GOT3 (cell line): ENCODE measurements at places on chromosomes 4 and X.

- DNase-seq: no peak
Observed at GRCh38 chr4:11301075-11301660, 127.5 kb downstream of the HS3ST1 start.

GRCh38 chr4:101304916-101305315 lies 42.4 kb downstream of the PPP3CA start:
- no peak for DNase-seq

DNA sequence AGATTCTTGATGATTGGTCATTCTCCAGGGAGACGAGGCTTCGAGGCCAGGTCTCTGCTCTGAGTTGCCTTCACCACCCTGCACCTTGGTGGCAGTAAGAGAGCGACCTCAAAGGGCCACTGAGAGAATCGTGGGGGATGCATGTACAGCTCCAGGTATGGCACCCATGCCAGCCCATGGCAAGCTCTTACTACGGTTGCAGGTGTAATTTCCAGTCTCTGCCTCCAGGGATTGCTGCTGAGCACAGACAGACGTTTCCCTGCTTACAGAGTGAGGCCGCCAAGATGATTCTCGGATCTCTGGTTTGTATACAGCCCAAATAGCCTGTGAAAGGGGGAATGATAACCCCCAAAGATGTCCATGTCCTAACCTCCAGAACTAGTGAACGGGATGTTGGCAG lies 16.3 kb upstream of the DRD5 start:
- DNase-seq: no peak

DNA sequence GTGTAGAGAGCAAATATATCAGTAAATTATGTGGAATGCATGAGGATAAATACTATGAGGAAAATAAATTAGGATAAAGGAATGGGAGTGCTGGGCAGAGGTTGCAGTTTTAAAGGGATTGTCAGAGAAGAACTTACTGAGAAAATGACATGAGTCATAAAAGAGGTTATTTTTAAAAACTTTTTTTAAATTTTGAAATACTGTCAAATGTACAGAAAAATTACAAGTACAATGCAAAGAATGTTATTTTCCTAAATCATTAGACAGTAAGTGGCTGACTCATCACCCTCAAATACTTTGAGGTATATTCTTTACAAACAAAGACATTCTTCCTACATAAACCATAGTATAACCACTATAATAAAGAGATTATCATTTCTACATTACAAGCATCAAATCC lies 29.8 kb upstream of the H2AZ1 start:
- DNase-seq: no peak

- DNase-seq: no peak
Observed at GRCh38 chr4:88037447-88037846, 30.0 kb downstream of the PKD2 start.

- no peak for DNase-seq
Observed at GRCh38 chr4:8585186-8585585, 5.0 kb downstream of the GPR78 start.

DNA sequence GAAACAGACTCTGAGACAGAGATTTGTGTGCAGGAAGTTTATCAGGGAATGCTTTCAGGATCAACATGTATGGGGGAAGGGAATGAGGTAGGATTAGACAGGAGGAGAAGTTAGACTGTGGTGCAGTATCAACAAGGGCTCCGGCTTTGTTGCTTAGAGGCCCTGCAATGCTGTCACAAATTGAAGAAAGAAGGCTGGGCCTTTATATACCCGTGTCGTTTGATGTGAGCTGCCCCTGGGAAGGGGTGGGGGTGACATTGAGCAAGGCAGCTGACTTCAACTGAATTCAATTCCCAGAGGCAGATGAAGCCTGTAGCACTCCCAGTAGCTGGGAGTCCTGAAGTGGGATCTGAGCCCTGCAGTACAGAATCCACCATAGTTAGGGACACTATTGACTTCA lies 29.5 kb upstream of the USP9X start:
- DNase-seq: no peak

DNA sequence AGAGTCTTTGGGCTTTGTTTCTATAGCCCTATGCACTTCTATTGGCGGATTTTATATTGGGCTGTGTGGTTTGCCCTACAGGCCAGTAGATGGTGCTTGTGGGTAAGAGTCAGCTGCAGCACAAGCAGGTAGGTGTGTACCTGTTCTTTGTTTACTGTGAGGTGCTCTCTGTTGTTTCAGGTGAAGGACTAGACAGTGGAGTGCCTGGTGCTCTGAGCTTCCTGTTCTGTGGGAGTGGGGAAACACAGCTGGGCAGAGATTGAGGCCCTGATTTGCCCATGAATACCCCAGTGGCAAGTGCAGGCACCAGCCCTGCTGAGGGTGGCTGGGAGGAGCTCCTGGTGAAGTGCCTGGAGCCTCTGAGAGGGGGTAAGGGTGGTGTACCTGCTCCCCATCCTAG lies 26.3 kb upstream of the UCP1 start:
- DNase-seq: no peak

- DNase-seq: no peak
Observed at GRCh38 chr4:52912608-52913007, 50.5 kb downstream of the RASL11B start.

- DNase-seq: no peak
Observed at GRCh38 chr4:8063974-8064563, 94.5 kb downstream of the ABLIM2 start.

- DNase-seq: peak; percentile 3
Observed at GRCh38 chr4:94455081-94455480, 3.3 kb downstream of the PDLIM5 start.

DNA sequence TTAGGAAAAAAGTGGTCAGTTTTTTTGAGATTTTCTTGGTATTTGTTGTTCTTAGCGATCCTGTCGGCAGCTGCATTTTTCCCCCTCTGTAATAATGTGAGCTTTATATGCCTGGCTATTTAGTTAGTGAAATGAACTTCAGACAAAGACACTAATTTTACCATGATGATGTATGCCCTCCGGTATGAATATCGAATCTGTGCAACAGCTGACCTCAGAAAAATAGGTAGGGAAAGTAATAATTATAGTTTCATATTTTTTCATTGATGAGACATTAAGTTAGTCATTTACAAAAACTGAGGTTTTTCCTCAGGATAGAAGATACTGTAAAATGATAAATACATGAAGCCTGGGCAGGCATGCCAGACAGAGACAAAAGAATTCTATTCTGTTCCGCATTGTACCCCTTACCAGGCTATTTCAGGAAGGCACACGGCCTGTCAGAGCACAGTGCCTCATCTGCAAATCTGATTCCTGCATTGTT lies 155.8 kb downstream of the SHROOM3 start:
- no peak for DNase-seq

DNA sequence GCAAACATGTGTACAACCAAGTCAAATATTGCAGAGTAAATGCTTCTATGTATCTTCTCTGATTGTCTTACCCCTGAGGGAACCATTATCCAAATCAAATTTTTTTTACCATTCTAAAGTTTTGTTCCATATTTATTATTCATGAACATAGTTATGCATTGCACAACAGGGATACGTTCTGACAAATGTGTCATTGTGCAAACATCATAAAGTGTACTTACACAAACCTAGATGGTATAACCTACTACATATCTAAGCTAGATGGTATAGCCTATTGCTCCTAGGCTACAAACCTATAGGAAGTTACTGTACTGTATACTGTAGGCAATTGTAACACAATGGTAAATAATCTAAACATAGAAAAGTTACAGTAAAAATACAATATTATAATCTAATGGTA lies 23.4 kb downstream of the BEX3 start:
- no peak for DNase-seq

- no peak for DNase-seq
Observed at GRCh38 chrX:119654112-119654531, 38.8 kb downstream of the SEPTIN6 start.

DNA sequence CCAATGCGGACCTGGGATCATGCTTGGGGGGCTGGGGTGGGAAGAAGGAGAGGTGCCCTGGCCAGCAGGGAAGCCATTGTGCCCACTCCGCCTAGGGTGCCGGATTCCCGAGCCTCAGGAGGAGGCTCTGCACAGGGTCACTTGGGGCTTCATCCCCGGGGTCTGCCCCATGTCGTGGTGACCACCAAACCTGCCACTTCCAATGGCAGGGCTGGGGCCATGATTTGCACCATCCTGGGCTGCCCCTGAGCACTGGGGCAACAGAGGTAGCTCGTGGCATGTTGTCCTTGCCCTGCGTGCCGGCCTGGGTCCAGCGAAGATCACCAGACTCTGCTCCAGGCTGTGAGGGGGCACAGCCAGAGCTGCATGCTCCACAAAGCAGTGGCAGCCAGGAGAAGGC lies 71.4 kb upstream of the DCAF12L2 start:
- DNase-seq: no peak

- DNase-seq: no peak
Observed at GRCh38 chr4:78659264-78659663, 107.7 kb downstream of the ANXA3 start.

DNA sequence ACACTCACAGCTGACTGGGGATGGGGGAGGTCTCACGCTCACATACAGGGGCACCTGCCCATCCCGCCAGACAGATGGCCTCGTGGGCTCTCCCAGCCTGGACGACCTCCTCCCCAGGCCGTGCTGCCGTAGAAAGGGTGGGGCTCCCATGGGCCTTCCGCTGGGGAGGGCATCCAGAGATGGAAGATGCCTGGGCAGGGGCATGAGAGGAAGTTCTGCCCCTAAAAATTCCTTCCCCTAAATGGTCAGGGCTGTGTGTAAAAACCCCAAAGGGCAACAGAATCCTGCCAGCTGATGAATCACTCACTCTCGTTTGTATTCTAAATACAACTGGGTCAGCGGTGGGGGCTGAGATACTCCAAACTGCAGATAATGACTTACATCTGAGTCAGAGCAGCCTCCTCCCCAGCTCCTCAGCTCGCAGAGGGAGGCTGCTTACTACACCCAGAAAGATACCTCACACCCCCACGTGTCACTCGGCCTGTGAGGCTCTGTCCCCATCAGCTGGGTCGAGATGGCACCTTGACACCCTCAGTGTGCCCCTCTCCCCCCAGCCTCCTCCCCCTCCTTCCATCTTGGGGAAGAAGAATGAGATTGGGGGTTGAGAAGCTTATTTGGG lies 10.1 kb downstream of the WDR1 start:
- DNase-seq: peak; percentile 28

DNA sequence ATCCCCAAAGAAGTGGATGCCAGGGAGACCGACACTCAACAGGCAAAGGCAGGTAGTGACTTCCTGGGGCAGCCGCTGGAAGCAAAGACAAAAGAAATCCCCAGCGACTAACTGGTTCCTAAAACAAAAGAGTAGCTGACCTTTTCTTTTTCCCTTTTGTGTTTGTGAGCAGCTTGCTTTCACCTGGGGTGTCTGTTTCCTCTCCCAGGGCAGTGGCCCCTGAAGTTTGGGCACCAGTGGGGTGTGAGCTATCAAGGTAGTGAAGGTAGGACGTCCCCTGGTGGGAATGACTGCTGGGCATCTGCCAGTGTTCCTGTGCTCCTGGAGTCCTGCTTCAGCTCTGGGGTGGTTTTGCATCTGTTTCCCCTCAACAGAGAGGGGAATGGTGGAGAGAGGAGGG lies 41.6 kb upstream of the STIM2 start:
- DNase-seq: no peak

- DNase-seq: no peak
Observed at GRCh38 chrX:341541-342101, 23.0 kb upstream of the GTPBP6 start.

DNA sequence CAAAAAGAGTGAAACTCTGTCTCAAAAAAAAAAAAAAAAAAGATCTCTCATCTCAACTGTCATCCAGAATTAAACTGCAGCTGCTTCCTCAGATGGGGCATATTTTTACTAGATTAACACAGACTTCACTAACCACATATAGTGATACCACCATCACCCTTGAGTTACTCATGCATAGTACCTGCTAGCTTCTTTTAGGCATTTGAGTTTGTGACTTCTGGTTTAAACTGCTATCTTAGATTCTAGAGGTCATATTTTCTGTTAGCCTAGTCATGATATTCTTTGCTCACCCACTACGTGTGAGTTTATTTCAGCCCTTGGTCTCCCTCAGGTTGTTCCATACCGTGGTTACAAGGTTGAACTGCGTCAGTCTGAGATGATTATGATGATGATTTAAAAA lies 154.9 kb upstream of the BMP3 start:
- no peak for DNase-seq

GRCh38 chrX:45164021-45164621 lies 36.6 kb downstream of the DIPK2B start:
- no peak for DNase-seq

DNA sequence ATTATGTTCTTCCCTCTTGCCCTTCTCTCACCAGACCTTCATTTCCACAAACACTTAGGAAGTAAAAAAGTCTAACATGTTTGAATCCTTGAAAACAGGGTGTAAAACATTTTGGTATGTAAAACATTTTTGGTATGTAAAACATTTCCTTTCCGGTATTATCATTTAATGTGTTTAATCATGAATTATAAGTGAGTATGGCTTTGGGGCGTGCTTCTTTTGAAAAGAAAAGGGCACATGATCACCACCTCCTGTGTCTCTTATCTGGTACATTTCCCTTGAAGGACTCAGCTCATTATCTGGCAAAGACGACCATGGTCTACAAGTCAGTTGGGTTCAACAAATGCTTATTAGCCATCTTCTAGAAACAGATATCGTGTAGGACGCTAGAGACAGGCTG lies 283.6 kb downstream of the FRMPD4 start:
- DNase-seq: no peak

DNA sequence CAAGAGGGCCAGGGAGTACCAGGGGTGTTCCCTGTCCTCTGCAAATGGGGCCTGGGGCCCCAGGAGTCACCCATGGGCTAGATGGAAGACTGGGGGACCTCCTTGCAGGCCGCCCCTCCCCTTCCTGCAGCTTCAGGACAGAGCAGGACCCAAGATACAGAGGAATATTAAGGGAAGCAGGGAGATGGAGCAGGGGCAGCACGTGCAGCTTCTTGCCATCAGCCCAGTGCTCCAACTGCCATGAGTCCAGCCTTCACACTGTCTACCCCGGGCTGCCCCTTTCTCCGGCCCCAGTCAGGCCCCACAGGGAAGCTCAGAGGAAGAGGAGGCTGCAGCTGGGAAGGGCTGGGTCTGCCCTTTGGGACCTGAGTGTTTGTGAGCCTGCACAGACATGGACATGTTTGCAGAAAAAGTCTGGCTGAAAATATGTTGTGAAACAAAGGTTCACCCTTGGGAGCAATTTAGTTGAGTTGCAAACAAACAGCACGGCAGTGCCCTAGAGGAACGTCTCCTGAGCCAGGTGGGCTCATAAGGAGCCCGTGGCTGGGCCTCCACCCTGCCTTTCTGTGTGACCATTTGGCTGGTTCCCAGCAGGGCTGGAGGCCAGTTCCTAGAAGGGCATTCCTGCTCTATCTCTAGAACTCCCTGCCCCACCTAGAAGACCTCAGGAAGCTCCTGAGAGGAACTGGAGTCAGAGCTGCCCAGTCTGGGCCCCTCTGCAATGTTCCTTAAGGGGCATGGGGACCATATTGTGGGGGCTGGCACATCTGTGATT lies 8.9 kb downstream of the FATE1 start:
- DNase-seq: no peak

DNA sequence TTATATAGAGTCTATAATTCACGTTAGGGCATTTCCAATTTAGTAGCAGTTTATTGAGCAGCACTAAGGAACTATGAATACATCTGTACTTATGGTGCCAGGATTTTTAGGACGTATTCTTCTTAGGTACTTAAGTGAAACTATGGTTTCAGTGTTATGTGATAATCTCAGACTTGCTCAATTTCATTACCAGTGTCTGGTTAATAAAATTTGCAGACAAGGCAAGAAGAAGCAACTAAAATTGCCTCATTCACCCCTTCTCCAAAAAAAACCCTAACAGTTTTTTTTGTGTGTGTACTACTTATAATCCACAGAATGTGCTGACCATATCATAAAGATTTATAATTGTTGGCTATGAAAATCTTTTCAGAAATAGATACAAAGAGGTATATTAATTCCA lies 6.0 kb upstream of the CXCL10 start:
- no peak for DNase-seq
